ENCODE measurements at places on chromosomes 4 and X.

DNA sequence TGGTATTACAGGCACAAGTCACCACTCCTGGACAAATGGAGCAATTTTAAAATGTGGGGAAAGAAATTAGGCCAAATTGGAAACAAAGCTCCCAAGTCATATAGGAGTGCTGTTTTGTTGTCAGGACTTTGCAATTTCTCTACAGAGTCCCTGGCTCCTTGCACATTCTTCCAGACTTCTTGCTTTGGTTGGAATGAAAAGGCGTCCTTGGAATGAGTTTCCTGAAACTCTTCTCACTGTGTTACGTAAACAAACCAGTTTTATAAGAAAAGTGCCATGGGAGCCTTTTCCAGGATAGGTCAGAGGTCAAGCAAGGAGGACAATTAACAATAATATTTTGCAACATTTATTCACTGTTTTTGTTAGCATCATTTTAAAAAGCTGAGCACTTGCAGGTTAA is 32.4 kb upstream of the KIT start:
- DNase-seq, result no peak

GRCh38 chr4:68883870-68884269 is 67.7 kb downstream of the UGT2A3 start:
- DNase-seq, result no peak

DNA sequence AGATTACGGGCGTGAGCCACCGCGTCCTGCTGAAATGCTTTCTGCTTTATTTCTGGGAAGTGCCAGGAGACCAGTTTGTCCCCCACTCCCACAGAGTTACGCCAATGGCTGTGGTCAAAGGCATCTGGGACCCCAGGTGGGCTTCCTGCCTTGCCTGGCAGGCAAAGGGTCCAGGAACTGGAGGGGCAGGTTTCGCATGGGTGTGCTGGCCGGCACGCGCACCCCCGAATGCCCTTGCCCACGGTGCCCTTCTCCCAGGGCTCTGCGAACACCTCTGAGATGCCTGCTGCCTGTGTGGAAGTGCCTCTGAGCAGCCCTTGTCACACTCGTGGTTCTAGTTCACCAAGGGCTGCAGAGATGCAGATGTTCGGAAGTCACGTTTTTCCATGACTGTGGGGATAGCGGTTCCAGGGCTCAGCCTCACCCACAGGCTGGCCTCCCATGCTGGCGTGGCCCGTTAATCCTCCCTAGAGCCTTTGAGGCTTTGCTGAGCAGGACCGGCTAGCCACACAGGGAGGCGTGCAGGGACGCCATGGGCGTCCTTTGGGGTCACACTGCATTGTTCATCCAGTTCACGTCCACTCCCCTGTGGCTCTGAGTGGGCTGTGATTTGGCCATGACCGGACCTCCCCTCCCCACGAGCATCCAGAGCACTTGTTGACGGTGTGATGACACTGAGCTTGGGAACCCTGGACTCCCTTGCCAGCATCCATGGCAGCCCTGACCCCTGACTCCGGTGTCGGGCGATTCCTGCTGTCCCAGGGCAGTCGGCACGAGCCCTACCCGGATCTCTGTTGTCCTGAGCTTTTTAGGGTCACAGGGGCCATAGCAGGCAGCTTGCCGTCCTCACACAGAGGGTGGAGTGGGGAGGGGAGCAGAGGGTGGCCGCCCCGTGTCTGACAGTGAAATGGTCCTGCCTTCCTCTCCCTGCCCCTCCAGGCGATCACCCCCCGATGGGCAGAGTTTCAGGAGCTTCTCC is 12.7 kb upstream of the ADD1 start:
- no peak for DNase-seq

DNA sequence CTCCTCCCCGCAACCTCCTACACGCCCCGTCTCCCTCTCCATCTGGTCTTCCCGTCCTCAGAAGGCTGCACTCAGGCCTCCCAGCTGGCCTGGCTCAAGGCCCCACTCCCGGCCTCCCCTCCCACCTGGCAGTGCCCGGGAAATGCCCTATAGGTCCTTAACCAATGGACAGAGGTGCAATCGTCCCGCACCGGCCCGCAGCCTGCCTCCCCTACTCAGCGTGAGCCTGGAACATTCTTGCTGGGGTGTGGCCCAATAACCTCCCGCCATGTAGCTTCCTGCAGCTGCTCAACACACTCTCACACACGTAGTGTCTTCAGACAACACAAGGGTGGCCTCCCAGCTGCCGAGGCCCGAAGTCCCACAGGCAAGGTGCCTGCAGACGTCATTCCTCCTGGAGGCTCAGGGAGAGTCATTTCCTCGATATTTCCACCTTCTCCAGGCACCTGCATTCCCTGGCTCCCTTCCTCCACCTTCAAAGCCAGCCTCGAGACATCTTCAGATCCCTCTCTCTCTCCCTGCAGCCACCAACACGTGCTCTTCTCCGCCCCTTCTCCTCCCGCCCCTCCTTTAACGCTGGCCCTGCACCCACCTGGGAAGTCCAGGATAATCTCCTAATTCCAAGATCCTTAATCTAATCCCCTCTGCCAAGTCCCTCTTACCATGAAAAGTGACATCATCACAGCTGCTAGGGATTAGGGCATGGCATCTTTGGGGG is 56.2 kb downstream of the ADRA2C start:
- no peak for DNase-seq

- DNase-seq, result peak; percentile 65
These were observed 272.5 kb downstream of the DCTD start for GRCh38 chr4:182644683-182645050.

GRCh38 chr4:127856196-127856812 is 24.4 kb upstream of the PLK4 start:
- no peak for DNase-seq

DNA sequence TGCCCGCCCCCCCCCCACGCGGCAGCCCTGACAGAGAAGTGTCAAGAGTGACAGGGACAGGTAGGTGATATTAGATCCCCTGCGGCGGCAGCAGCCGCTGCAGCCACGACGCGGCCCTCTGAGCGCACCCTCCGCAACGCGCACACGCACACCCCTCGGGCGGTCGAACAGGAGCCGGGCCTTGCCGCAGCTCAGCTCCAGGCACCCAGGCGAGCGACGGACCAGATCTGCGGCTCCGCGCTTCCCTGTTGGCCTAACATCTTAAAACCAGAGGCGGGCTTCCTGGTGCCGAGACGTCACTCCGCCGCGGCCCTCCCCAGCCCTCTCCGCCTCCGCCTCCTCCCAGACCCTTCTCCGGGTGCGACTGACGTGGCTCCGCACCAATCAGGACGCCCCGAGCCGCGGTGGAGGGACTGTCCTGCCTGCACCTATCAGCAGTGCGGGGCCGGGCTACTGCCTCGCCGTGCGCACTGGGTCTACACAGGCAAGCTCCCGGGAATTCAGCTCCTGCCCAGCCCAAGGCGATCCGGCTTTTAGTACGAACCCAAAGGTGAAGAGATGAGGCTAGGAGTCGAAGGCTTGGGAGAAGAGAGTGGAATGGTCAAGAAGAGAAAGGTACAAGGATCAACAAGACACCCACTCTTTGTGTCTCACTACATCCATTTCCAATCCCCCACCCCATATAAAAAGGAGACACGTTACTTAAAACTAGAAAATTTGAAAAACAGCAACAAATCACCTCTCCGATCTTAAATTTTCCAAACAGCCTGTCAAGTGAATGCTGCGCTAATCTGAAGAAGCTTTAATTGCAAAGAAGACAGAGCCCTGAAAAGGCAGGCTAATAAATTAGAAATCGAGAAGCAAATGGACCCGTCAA is at the start of gene PITX2:
Gene PITX2 (minus strand): TSS at position 237 of the 877 bp plus-strand sequence. CDS start 617 bp downstream, outside the sequence.
- DNase-seq, result peak; percentile 100

GRCh38 chrX:11787564-11787963 is 29.5 kb downstream of the MSL3 start:
- DNase-seq, result peak; percentile 49

DNA sequence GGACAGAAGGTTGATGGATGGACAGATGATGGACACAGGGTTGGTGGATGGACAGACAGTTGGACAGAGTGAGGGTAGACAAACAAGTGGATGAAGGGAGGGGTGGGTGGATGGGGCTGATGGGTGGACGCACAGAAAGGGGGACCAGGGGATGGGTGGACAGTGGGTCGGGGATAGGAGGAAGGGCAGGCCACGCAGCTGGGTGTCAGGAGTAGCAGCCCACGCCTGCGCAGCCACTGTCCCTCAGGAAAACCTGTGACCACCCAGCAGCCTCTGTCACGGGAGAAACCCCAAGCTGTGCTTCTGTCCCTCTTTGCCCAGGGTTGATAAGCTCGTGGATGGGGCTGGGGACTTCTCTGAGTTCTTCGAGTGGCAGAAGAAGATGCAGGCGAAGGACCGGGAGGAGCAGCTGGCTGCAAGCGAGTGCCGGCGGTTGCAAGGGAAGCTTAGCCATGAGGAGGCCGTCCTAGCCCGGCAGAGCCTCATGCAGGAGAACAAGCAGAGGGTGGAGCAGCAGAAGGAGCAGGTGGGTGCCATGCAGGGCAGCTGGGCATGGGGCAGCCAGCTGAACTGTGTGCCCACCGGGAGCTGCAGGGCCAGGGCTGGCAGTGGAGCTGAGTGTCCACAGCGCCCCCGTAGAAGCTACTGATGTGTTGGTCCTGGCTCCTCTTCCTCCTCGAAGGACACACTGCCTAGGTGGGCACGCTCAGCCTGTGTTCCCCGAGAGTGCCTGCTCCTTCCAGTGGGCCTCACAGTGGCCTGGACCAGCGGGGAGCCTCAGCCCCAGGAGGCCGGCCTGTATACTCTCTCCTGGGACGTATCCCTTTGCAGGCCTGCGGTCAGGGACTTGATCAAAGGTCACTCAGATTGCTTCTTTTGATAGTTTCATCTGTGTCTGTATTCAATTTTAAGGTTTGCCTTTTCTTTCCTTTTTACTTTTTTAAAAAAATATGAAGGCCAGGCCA is 16.8 kb upstream of the RNF4 start:
- DNase-seq, result no peak
